ENCODE measurements at places on chromosomes 16 and 17.

DNA sequence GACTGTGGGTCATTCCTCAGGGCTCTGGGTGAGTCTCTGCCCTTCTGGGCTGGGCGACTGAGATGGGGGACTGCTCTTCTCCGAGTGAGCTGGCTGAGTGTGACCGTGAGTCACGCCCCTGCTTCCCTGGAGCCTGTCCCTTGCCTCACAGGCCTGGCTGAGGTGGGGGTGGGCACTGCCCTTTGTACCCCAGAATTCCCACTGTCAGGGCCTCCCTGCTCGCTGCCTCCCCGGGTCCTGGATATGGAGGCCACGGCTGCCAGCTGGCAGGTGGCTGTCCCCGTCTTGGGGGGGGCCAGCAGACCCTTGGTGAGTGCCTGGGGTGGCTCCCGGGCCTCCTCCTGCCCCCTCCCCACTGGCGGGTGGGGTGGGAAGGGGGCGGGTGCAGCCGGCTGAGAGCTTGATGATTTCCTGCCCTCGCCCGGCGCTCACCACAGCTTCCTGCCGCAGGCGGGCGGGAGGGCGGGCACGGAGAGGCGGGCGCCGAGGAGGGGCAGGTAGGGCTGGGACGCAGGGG is at the start of gene LAT:
LAT (plus strand) TSS at position 434 of the 517 bp plus-strand sequence. CDS start 366 bp downstream, outside the sequence.
- DNase-seq: no peak

DNA sequence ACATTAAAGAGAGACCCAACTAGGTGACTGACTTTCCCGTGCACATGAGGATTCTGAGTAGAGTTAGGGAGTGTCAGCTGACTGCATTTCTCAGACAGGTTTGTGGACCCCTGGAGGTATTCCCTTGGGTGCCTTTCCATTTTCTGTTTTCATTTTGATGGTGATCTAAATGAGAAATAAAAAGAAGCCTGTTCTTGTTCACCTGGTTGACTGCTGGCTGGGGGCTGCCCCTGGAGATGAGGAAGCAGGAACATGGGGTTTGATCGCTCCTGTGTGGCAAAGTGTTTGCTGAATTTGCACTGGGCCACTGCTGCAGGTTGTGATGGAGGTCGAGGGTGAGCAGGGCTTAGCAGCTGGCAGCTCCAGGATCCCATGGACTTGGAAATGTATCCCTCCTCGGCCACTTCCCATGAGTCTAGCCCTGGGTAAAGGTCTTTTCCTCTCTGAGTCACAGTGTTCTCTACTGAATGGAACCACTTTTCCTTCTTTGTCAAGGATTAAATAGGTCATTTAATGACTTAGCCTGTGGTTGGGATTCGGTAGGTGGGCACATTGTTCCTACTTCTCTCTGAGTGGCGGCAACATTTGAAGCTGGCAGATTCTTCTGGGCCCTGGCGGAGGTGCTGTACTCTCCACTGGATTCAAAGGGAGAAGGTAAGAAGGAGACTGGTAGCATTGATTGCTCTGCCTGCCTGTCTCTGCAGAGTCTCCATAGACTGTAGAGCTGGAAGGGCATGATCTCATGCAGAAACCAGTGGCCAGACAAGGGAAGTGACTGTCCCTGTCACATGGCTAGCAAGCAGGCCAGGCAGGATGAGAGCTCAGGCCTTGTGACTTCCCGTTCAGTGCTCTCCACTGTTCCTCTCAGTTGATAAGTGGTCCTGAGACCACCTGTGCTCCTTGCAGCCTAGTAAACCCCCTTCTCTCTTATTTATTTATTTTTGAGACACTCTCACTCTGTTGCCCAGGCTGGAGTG is 17.9 kb downstream of the SNX29 start:
- DNase-seq: peak; percentile 23

GRCh38 chr17:49197346-49197998 is 12.9 kb downstream of the GNGT2 start:
- DNase-seq: no peak

- no peak for DNase-seq
Measured at GRCh38 chr16:50271148-50272041, 5.0 kb downstream of the ADCY7 start.

DNA sequence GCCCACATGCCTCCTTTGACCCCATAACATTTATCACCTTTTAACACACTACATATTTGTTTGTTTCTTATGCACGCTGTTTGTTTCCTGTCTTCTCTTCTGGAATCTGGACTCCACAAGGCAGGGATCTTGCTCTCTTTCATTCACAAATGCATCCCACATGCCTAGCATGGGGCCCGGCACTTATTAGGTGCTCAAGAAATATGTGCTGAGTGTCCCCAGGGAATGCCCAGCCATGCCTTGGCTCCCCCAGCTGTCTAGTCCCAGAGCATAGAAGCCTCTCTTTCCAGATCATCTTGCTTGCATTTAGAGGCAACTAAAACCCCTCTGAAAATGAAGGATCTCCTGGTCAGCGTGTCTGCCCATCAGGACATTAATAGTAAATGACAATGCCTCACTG is 283.7 kb downstream of the CBLN1 start:
- DNase-seq: no peak

DNA sequence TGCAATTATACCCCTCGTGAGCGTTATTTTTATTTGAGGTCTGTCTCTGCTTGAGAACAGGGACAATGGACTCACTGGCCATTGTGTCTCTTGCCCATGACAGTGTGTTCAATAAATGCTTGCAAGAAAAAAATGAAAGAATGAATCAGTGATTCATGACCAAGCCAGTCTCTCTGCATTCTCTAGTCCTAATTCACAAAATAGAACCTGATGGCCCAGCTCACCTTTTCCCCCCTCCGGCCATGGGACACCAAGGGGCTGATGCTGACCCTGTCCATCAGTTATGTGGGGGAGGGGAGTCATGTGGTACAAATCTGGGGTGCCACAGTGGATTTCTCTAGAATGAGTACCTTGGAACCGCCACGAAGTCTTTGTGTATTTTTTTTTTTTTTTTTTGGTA is 38.2 kb downstream of the CCDC42 start:
- DNase-seq: no peak

- DNase-seq: no peak
Measured at GRCh38 chr17:73650617-73651200, 6.5 kb upstream of the SDK2 start.

GRCh38 chr16:65537336-65537735 is 415.5 kb upstream of the CDH11 start:
- DNase-seq: peak; percentile 31

- no peak for DNase-seq
Measured at GRCh38 chr17:76843703-76844484, 24.3 kb upstream of the MGAT5B start.

GRCh38 chr17:73643001-73643851 is 1.0 kb downstream of the SDK2 start:
- peak; percentile 41 for DNase-seq

DNA sequence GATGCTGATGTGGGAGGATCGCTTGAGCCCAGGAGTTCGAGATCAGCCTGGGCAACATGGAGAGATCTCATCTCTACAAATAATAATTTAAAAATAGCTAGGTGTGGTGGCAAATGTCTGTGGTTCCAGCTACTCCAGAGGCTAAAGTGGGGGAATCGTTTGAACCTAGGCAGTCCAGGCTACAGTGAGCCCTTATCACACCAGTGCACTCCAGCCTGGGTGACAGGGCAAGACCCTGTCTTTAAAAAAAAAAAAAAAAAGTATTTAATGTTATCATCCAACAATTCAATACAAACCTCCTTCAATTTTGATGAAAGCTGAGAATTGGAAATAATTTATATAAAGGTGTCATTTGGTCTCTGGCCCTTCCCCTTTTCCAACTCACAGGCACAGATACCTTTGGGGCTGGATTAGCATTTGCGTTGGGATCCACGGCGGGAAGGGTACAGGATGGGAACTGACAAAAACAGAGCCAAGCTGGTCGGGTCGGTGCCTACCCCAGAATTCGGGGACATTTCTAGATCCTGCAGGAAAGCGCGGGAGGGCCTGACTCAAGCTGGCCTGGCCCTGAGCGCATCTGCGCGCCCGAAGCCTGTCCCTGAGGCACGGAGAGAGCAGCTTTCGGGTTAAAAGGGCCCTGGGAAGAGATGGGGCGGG is 860 bp upstream of the DCAF7 start:
- no peak for DNase-seq

GRCh38 chr16:6374821-6375220 is 957.8 kb upstream of the RBFOX1 start:
- DNase-seq: no peak

DNA sequence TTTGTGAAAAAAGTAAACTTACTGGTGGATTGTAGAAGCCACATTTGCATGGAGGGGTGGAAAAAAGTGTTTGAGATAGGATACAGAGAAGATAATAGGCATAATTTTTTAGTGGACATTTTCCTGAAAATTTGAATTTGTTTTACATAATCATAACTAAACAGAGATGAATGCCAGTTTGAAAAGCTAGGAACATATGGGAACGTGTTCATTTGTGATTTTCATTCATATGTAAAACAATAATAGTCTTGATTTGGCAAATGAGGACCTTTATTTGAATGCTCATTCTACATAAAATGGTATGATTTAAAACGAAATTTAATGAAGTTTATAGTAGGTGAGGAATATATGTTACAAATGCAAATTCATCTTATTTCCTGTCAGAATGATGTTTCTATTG is 263.9 kb downstream of the BCAS3 start:
- no peak for DNase-seq

DNA sequence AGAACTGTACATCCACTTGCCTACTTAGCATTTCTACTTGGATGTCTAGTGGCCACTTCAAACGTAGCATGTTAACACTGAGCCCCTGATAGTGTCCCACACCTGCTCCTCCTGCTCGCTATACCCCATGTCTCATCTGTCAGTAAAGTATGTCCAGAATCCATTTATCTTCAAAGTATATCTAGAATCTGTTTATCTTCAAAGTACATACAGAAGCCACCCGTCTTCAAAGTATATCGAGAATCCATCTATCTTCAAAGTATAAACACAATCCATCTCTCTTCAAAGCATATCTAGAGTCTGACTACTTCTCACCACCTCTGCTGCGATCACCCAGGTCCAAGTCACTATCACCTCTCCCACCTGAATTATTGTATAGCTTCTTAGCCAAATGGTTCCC is 43.8 kb downstream of the MYO1D start:
- no peak for DNase-seq

- DNase-seq: peak; percentile 91
Measured at GRCh38 chr16:84985079-84986065, 26.0 kb downstream of the ZDHHC7 start.

- DNase-seq: no peak
Measured at GRCh38 chr16:4359914-4360313, 8.8 kb upstream of the PAM16 start.

Measured in foreskin fibroblast (primary cell).